WTC11 (cell line): ENCODE measurements at places on chromosomes 1 and 21. TPM values are rescaled to one million over a fixed set of nuclear protein-coding genes. Genes with fewer than 3 reads are reported as not detected.

FAM72B gene
- 22.0 to 24.0 TPM (median 23.3 TPM) in 3 replicates for total RNA-seq

ATP6V1G3 gene
- not detected in 3 replicates for total RNA-seq

PADI2 gene
- 3.8 to 5.1 TPM (median 4.4 TPM) in 3 replicates for total RNA-seq

AMPD1 gene
- not detected in 3 replicates for total RNA-seq

LSS gene
- 79.9 to 101 TPM (median 92.6 TPM) in 3 replicates for total RNA-seq

CTTNBP2NL gene
- 28.5 to 32.8 TPM (median 32.0 TPM) in 3 replicates for total RNA-seq

USH2A gene
- 0.07 to 0.37 TPM (median 0.32 TPM) in 3 replicates for total RNA-seq

TGFB2 gene
- total RNA-seq: 1.0 to 2.5 TPM (median 1.5 TPM) in 3 replicates

PDZK1IP1 gene
- total RNA-seq: not detected in 3 replicates

SH2D2A gene
- 4.9 to 6.9 TPM (median 6.6 TPM) in 3 replicates for total RNA-seq

QSOX1 gene
- 135 to 147 TPM (median 136 TPM) in 3 replicates for total RNA-seq

ELF3 gene
- total RNA-seq: 13.7 to 15.0 TPM (median 14.4 TPM) in 3 replicates

ATP1A4 gene
- 0.37 to 0.78 TPM (median 0.55 TPM) in 3 replicates for total RNA-seq

CHIA gene
- total RNA-seq: not detected in 3 replicates

DMRTA2 gene
- total RNA-seq: not detected in 3 replicates

CYP4X1 gene
- total RNA-seq: 1.3 to 1.9 TPM (median 1.4 TPM) in 3 replicates

- no peaks in the 10 kb centered on the region for H3K27me3 ChIP-seq
- H3K36me3 ChIP-seq: no peaks in the 10 kb centered on the region
- no peak for DNase-seq
- peak overlapping the region; percentile 99 for H3K27ac ChIP-seq
- H3K4me1 ChIP-seq: peaks cover 53% of the 10 kb centered on the region
- H3K4me3 ChIP-seq: peak overlapping the region; percentile 15; the same call in 1 of the 2 replicates
Observed at GRCh38 chr1:178575611-178576361, 62.9 kb downstream of the TEX35 start.

- H3K27me3 ChIP-seq: no peaks in the 10 kb centered on the region; the same call in 1 of the 2 replicates
- H3K4me3 ChIP-seq: no peak overlapping the region
- H3K4me1 ChIP-seq: peaks cover 23% of the 10 kb centered on the region
- H3K27ac ChIP-seq: no peak overlapping the region
- no peak for DNase-seq
Observed at GRCh38 chr21:38524168-38525153, 26.2 kb upstream of the ERG start.

- H3K27ac ChIP-seq: peak overlapping the region; percentile 31
- no peak for DNase-seq
- H3K36me3 ChIP-seq: peaks cover 12% of the 10 kb centered on the region
- H3K4me3 ChIP-seq: no peak overlapping the region
Observed at GRCh38 chr1:205172729-205173366, 38.7 kb downstream of the DSTYK start.

DNA sequence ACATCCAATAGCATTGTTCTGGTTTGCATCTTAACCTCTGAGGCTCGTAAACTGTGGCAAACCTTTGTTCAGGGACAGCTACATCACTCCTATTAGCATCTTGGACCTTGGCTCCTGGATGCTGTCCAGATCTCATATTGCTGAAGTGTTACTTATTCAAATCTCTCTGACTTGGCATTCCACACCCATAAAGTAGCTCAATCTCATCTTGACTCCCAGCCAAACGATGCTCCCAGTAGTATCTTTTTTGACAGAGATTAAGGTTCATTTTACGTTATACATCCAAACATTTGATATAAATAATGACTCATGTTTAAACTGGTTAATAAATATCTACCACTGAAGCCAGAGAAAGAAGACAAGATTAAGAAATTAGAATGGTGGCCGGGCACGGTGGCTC is 4.4 kb upstream of the FLVCR1 start:
- H3K36me3 ChIP-seq: peaks cover 18% of the 10 kb centered on the region
- H3K4me3 ChIP-seq: no peak overlapping the region
- H3K4me1 ChIP-seq: peaks cover 44% of the 10 kb centered on the region

DNA sequence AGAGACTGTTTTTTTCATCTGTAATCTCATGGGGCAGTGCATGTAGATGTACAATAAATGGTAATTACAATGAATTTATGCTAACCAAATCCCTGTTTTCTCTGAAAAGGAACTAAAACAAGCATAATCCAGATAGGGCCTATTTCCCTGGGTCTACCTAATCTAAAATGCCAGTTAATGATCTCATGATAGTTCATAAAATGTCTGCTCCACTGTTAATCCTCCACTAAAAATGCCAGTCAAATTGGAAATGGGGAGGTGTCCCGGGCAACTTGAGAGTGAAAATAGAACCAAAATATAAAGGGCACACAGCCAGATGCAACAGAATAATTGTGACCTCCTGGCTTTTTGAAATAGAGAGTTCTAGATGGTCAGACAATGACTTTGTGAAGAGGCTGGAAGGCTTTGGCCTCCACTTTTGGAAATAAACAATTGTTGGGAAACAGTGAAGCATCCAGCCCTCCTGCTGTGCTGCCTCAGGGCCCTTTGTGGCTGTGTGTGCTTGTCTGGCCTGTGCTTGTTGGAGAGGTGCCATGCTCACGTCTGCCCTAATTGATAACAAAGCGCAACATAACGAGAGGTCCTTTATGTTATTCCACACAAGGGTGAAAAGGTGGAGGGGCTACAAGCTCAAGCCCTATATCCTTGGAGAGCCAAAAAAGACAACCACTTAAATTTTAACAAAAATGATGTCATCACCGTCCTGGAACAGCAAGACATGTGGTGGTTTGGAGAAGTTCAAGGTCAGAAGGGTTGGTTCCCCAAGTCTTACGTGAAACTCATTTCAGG is 97.7 kb downstream of the ATP5PO start:
- peaks cover 53% of the 10 kb centered on the region for H3K36me3 ChIP-seq
- H3K27me3 ChIP-seq: no peaks in the 10 kb centered on the region
- H3K27ac ChIP-seq: no peak overlapping the region
- peaks cover 26% of the 10 kb centered on the region for H3K4me1 ChIP-seq
- no peak for DNase-seq
- no peak overlapping the region for H3K4me3 ChIP-seq

GRCh38 chr1:229114850-229115365 is 156.0 kb upstream of the RAB4A start:
- H3K27me3 ChIP-seq: peaks cover 6% of the 10 kb centered on the region; the same call in 1 of the 2 replicates
- H3K4me3 ChIP-seq: no peak overlapping the region
- H3K36me3 ChIP-seq: no peaks in the 10 kb centered on the region
- H3K4me1 ChIP-seq: peaks cover 21% of the 10 kb centered on the region
- no peak for DNase-seq

DNA sequence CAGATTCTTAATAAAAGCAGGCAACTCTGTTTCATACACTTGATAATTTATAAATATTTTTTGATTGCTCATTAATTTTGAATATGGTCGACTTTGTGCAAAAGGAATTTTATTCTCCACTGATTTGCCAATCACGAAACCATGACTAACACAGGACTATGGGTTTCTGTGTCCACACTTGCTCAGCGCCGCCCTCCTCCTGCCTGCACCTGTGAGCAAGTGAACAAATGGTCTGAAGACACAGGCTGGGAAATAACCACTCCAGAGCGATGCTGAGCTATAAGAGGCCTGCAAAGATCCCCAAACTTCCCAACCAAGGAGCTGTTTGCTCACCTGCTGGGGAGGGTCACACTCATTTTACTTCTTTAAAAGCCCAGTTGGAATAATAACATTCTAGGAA is 19.6 kb downstream of the ABCB10 start:
- H3K27ac ChIP-seq: no peak overlapping the region
- no peak overlapping the region for H3K4me3 ChIP-seq
- DNase-seq: no peak

- H3K4me3 ChIP-seq: no peak overlapping the region
- no peaks in the 10 kb centered on the region for H3K27me3 ChIP-seq
- no peak for DNase-seq
Observed at GRCh38 chr1:34753163-34753562, 1.7 kb upstream of the GJB5 start.

GRCh38 chr1:111729271-111729921 is 9.8 kb downstream of the INKA2 start:
- no peak overlapping the region for H3K27ac ChIP-seq
- H3K4me3 ChIP-seq: no peak overlapping the region
- H3K4me1 ChIP-seq: peaks cover 48% of the 10 kb centered on the region
- DNase-seq: no peak
- peaks cover 11% of the 10 kb centered on the region for H3K36me3 ChIP-seq

DNA sequence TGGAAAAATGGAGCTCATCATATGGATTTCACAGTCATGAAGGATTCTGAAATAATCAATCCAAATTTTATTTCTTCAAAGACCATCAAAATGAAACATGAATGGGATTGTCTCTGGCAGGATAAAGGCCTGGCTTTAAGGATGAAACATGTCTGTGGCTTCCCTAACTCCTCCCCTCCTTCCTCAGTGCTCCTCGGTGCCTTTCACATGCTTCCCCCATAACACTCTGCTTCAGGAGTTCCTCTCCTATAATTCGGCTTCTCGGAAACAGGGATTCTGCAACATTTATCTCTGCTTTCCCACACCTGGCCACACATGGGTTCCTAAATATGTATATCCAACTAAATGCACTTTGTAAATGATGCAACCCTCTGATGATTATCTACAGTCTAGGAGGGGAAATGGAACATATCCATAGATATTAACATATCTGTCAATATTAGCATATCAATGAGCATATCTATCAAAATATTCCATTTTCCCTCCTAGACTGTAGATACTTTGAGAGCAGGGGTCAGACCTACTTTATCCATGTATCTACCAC is 153.8 kb downstream of the PLPP3 start:
- H3K36me3 ChIP-seq: no peaks in the 10 kb centered on the region

DNA sequence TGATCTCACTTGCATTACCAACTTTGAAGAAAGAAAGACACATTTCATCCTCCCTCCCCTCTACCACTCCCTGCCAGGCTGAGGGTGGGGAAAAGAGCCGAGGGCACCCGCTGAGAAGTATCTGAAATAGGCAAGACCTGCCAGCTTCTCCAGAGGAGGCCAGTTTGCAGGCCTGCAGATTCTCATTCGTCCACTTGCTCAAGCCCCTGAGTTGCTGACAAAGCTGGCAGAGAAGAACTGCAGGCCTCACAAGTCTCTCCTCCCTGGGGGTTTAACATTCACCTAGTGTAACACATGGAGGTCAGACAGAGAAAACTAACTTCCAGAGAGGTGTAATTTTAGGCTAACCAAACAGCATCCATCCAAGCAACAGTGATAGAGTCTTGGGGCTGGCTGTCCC is 376.4 kb downstream of the HHAT start:
- no peak overlapping the region for H3K4me3 ChIP-seq
- H3K27me3 ChIP-seq: no peaks in the 10 kb centered on the region
- no peak overlapping the region for H3K27ac ChIP-seq
- DNase-seq: no peak
- peaks cover 16% of the 10 kb centered on the region for H3K4me1 ChIP-seq

DNA sequence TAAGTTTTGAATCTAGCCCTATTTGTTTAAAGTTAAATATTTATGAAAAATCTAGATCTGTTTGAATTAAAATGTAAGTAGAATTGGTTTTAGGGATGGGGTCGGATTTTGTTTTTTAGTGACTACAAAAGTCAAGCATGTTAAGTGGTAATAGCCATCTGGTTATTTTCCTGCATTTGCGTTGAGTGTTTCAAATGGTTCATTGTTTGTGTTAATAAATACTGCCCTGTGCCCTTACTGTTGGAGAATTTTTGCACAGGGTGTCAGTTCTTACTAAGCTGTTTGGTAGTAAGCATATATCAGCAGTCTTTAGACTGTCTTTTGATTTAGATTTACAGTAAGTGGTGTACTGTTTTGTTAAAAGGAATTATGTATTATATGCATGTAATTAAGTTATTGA is 46.1 kb upstream of the TARS2 start:
- no peak overlapping the region for H3K27ac ChIP-seq
- H3K4me3 ChIP-seq: no peak overlapping the region
- DNase-seq: no peak

GRCh38 chr1:81428998-81429397 is 371.7 kb upstream of the ADGRL2 start:
- H3K4me3 ChIP-seq: no peak overlapping the region
- H3K27ac ChIP-seq: no peak overlapping the region
- H3K4me1 ChIP-seq: peaks cover 61% of the 10 kb centered on the region

DNA sequence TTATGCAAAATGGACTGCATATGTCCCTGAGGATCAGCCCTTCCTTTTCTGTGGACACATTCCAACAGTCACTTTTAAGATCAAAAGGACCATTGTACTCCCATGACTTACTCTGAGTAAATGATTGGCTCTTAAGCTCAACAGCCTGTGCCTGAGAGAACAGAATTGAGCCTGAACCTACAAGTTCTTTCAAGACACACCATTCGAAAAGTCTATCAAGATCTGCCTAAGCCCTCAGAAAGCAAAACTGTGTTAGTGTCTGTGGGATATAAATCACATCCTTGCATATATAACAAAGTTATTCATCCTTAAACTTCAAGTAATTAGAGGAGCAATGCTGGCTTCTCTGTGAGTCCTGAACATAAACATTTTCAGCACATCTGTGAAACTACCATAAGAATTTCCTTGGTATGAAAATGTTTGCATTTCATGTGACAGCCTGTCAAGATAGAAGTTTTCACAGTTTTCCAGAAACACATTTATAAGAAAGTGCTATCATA is 41.6 kb downstream of the PCNX2 start:
- peaks cover 56% of the 10 kb centered on the region for H3K36me3 ChIP-seq
- DNase-seq: no peak
- peaks cover 39% of the 10 kb centered on the region for H3K4me1 ChIP-seq
- H3K4me3 ChIP-seq: no peak overlapping the region
- H3K27me3 ChIP-seq: no peaks in the 10 kb centered on the region

- no peaks in the 10 kb centered on the region for H3K27me3 ChIP-seq
- no peaks in the 10 kb centered on the region for H3K36me3 ChIP-seq
- H3K4me3 ChIP-seq: no peak overlapping the region
Observed at GRCh38 chr1:43293896-43294760, 6.7 kb upstream of the TIE1 start.

- no peaks in the 10 kb centered on the region for H3K36me3 ChIP-seq
- DNase-seq: no peak
- H3K4me3 ChIP-seq: no peak overlapping the region
- no peak overlapping the region for H3K27ac ChIP-seq
- peaks cover 16% of the 10 kb centered on the region for H3K27me3 ChIP-seq
Observed at GRCh38 chr1:206902702-206903101, 5.5 kb downstream of the IL24 start.

- H3K4me1 ChIP-seq: peaks cover 15% of the 10 kb centered on the region
- H3K27me3 ChIP-seq: peaks cover 55% of the 10 kb centered on the region
Observed at GRCh38 chr1:13893409-13893821, 193.4 kb downstream of the PRDM2 start.

DNA sequence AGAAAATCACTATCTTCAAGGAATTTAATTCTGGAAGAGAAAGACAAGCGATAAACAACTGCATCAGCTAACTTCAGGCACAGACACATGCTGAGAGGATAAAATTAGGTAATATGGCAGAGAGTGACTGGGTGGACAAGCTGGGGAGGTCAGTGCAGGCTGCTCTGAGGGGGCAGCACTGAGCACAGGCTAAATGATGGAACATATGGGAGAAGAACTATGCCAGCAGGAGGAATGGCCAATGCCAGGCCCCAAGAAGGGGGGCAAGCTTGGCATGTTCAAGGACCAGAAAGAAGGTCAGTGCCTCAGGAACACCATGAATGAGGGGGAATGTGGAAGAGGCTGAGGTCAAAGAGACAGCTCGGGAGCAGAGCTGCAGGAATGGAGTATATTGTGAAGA is 190.7 kb upstream of the MAP1LC3C start:
- H3K27ac ChIP-seq: no peak overlapping the region
- peak; percentile 39 for DNase-seq
- H3K36me3 ChIP-seq: no peaks in the 10 kb centered on the region
- peaks cover 18% of the 10 kb centered on the region for H3K4me1 ChIP-seq

- H3K4me3 ChIP-seq: no peak overlapping the region
- peaks cover 44% of the 10 kb centered on the region for H3K4me1 ChIP-seq
- no peak for DNase-seq
- H3K36me3 ChIP-seq: no peaks in the 10 kb centered on the region
- H3K27ac ChIP-seq: no peak overlapping the region
Observed at GRCh38 chr1:22830041-22830566, 119.5 kb downstream of the EPHB2 start.
